Gastrocnemius medialis (tissue), 4 donors: ENCODE measurements at places on chromosomes 2 and 18. TPM values are rescaled to one million over a fixed set of nuclear protein-coding genes. Genes with fewer than 3 reads are reported as not detected.

Gene TSHZ1
- total RNA-seq, result 7.6 TPM

Gene CHRND
- total RNA-seq, result 49.1 TPM

Gene CSRNP3
- 0.10 TPM for total RNA-seq

Gene HOXD13
- total RNA-seq, result not detected

Gene ZNF892
- 1.5 TPM for total RNA-seq

- no peak for DNase-seq
These were observed 69.1 kb upstream of the ZNF516 start for GRCh38 chr18:76564117-76564516.

Gene ICOS
- not detected for total RNA-seq

GRCh38 chr2:36780231-36780839 is 83.8 kb downstream of the VIT start:
- no peak for DNase-seq
